ENCODE measurements at places on chromosomes 6 and 20.

GRCh38 chr6:166466178-166467122 lies 83.7 kb upstream of the MPC1 start:
- DNase-seq, result no peak

DNA sequence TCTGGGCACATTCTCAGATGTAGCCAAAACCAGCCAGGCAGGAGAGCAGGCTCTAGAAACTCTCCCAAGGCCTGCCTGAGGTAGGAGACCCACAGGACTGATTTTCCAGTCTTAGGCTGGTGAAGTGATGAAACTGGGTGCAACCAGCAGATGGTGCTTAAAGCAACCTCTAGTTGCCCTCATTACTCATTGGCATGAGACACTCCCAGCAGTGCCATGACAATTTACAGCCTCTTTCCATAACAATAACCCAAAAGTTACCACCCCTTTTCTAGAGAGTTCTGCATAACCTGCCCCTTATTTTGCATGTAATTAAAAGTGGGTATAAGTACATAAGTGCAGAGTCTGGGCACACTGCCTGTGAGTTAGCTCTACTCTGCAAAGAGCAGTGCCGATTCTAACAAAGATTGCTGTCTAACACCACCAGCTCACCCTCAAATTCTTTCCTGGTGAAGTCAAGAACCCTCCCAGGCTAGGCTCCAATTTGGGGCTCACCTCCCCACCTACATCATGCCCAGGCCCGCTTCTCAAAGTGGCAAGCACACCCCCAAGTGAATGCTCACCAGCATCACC lies 14.4 kb upstream of the GPR6 start:
- DNase-seq, result no peak

GRCh38 chr6:161439093-161439492 lies 165.2 kb upstream of the AGPAT4 start:
- DNase-seq, result no peak

DNA sequence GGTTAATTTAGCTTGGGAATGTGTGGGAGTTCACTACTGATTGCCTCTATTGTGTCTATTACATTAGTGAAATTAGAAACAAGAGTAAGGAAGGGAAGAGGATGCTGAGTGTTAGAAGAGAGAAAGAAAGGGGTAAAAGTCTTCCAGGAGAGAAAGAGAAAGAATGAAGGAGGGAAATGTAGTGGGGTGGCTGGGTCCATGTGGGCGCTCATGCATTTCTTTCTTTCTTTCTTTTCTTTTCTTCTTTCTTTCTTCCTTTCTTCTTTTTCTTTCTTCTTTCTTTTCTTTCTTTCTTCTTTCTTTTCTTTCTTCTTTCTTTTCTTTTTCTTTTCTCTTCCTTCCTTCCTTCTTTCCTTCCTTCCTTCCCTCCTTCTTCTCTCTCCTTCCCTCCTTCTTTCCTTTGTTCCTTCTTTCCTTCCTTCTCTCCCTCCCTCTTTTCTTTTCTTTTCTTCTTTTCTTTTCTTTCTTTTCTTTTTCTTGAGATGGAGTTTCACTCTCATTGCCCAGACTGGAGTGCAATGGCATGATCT lies 16.2 kb upstream of the SALL4 start:
- no peak for DNase-seq

GRCh38 chr6:152201120-152201519 lies 393.6 kb downstream of the ESR1 start:
- DNase-seq, result no peak

DNA sequence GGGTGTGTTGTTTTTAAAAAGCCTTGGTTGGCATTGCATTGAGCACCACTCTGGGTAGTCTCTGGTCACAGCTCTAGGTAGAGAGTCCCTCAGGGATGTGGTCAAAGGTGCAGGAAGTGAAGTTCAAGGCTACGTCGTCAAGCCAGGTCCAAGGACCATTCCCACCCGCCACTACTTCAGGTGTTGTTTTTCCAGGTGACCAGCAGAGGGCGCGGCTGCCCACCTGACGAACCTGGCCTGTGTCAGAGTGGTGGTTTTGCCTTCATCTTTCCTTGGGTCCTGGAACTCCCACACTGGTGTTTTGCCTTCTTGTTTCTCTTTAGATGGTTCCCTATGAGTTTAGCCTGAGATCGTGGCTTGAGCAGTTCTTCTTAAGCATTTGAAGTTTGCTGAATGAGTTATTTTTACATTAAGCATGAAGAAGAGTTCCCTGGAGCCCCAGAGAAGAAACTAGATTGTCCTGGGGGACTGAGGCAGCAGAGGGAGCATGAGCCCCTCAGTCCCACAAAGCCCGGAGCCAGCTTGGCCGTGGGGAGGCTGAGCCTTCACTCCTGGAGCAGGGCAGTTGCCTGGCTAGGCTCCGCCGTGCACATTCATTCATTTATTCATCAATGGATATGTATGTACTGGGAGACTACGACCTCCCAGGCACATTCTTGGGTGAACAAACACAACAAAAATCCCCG lies 5.6 kb upstream of the PHACTR3 start:
- DNase-seq, result no peak

GRCh38 chr6:122788663-122789181 lies 336 bp upstream of the SMPDL3A start:
- no peak for DNase-seq

GRCh38 chr6:89527634-89528033 lies 94.7 kb downstream of the ANKRD6 start:
- DNase-seq, result no peak

DNA sequence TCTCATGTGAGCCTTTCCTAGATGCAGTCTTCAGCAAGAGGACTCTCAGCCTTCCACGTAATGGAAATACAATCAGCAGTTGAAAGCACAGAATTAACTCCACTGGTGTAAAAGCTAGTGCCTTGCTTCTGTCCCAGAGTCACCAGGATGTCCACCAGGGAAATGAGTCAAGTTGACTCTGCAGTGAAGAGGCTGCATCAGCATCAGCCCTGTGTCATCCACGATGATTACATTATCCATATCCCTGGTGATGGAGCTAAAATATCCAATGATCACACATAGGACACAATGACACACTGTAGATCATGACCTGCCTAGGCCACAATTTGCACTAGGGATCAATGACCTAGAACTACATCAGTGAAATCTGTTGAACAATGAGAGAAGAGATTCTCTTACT lies 262.4 kb downstream of the ERMARD start:
- DNase-seq, result no peak

GRCh38 chr6:73989428-73989827 lies 293.4 kb downstream of the CD109 start:
- DNase-seq, result no peak

DNA sequence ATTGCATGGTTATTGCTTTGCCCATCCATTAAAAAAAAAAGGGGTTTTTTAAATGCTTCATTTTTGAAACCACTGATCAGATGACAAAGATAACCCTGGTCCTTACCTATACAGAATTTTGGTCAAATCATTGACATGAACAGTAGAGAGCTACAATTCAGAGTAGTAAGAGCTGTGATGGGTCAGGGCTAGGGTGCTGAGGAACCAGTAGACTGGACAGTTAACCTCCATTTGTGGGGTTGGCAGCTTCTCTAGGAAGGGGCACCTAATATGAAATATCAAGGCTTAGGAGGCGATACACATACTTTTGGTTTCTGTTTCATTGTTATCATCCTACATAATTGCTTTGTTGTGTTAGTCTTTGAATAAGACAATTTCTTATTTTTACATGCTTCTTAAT lies 55.1 kb downstream of the ORC3 start:
- DNase-seq, result no peak

- DNase-seq, result no peak
Observed at GRCh38 chr6:157238346-157238745, 85.0 kb downstream of the TMEM242 start.

GRCh38 chr6:87274660-87275274 lies 47.6 kb upstream of the SMIM8 start:
- DNase-seq, result no peak

- DNase-seq, result no peak
Observed at GRCh38 chr6:7684843-7685242, 41.1 kb upstream of the BMP6 start.

DNA sequence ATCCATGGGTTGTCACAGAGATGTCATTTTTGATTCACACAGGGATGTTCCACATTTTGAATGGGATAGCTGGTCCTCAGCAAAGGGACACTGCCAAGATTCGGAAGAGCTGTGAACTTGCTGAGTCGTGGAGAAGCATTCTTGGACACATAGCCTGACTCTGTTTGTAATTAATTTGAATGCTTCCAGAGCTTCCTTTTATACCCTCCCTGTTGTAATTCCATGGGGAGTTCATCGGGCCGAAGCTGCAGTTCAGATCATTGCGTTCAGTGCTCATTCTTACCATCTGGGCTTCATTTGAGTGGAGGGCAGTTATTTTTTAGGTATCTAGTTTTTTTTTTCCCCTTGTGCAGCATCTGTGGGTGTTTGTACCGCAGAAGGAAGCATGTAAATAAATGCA lies 126.5 kb downstream of the SLC24A3 start:
- DNase-seq, result no peak

GRCh38 chr6:90658497-90658896 lies 71.6 kb upstream of the MAP3K7 start:
- DNase-seq, result no peak

DNA sequence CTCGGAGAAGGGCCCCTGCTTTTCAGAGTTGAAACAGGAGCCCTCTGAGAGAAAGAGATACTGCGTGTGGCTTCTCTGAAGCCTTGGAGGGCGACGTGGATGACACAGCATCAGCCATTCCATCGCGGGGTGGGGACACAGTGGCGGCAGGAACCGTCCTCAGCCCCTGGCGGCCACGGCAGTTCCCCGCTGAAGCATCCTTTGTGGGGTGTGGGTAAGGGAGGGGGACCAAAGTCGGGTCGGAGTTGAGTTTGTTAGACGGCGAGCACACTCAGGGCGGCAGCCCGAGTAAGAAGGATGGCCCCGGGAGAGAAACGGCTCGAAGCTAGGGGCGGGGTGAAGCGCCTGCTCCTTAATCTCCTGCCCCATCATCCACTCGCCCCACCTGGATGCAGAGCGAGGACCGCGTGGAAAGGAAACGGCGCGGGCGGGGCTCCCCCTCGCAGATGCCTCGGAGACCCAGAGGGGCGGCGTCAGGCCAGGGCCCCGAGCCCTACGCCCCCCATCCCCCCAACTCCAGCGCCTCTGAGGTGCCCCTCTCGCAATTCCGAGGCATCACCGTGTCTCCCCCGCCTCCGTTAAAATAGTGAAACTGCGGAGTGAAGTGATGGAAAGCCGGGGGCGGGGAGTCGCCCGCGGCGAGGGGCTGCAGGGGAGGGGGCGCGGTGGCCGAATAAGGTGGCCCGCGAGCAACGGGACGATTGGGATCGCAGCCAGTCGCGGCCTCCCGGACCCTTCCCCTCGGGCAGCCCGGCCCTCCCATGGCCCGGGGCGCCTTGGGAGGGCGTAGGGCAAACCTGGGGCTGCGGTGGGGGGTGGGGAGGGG lies 796 bp upstream of the RREB1 start:
- no peak for DNase-seq

- DNase-seq, result no peak
Observed at GRCh38 chr20:58048096-58048702, 180.3 kb downstream of the ANKRD60 start.

All from esophagus squamous epithelium (tissue), 5 donors.